ENCODE measurements at places on chromosomes 5 and 9. TPM values are rescaled to one million over a fixed set of nuclear protein-coding genes. Genes with fewer than 3 reads are reported as not detected.

GRCh38 chr5:124341066-124341858, 405.2 kb downstream of the ZNF608 start:
- no peak for DNase-seq

The WWC1 gene
- 0.54 TPM for total RNA-seq

- DNase-seq, result no peak
Observed at GRCh38 chr5:170204202-170204601, 28.6 kb upstream of the C5orf58 start.

The NR5A1 gene
- total RNA-seq, result 0.54 TPM

GRCh38 chr9:114914139-114914538, 16.3 kb downstream of the TNFSF8 start:
- no peak for DNase-seq
